IMR-90 (cell line): ENCODE measurements at places on chromosomes 13 and 19. TPM values are rescaled to one million over a fixed set of nuclear protein-coding genes. Genes with fewer than 3 reads are reported as not detected.

TEKTIP1 gene
- total RNA-seq = not detected in 2 replicates

FUT2 gene
- not detected in 2 replicates for total RNA-seq

GPR4 gene
- total RNA-seq = not detected in 2 replicates

N4BP2L1 gene
- 0.18 and 0.28 TPM in 2 replicates for total RNA-seq

SERP2 gene
- total RNA-seq = 0.54 and 0.56 TPM in 2 replicates

AP2S1 gene
- 134 and 144 TPM in 2 replicates for total RNA-seq

REXO1 gene
- 1.4 and 2.5 TPM in 2 replicates for total RNA-seq

C19orf33 gene
- total RNA-seq = 1.4 TPM in 1 of 2 replicates, not detected in the other

CPT1C gene
- 14.2 and 14.7 TPM in 2 replicates for total RNA-seq

HSPB6 gene
- 5.7 and 6.9 TPM in 2 replicates for total RNA-seq

GJB6 gene
- not detected in 2 replicates for total RNA-seq

TINCR gene
- not detected in 2 replicates for total RNA-seq

PGLYRP2 gene
- not detected in 2 replicates for total RNA-seq
